ENCODE measurements at places on chromosomes 3 and 15.

GRCh38 chr3:66642484-66642883, 141.7 kb upstream of the LRIG1 start:
- no peak for DNase-seq

- no peak for DNase-seq
Measured at GRCh38 chr3:42189001-42189460, 77.0 kb downstream of the CCK start.

DNA sequence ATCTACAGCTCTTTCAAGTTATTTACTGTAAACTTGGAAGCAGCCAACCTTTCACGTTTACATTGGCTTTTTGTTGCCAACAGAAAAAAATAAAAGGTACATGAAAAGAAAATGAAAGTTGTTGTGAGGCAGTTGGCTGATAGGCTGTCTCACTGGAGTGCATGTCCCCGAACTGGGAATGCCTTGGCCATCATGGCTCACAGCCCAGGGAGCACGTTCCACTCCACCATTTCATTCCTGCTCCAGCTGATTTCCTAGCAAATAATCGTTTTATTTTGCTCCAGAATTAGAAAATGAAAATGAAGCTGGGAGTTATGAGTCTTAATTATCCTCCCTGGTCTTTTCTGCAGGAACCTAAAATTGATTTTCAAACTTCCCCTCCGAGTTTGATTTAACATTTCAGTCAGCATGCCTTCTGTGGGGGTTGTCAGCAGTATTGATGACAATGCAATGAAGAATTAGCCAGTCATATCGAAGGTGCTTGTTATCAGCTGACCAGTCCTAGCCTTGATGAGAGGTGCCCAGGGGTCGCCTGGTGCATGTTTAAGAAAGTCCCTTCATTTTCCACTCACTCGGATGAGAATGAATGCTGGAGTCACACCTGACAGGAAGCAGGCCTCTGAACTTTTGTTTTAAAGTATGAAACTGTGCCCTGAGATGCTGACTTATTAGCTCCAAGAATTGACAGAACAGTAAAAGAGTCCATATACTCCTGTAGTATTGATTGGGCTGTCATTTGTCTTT, 293.7 kb upstream of the TRIM42 start:
- DNase-seq = no peak

GRCh38 chr3:112815981-112816380, 30.7 kb downstream of the CD200R1L start:
- no peak for DNase-seq

- DNase-seq = no peak
Measured at GRCh38 chr3:136197159-136197793, 1.1 kb upstream of the MSL2 start.

GRCh38 chr15:62975515-62975914, 67.0 kb upstream of the TPM1 start:
- DNase-seq = no peak

DNA sequence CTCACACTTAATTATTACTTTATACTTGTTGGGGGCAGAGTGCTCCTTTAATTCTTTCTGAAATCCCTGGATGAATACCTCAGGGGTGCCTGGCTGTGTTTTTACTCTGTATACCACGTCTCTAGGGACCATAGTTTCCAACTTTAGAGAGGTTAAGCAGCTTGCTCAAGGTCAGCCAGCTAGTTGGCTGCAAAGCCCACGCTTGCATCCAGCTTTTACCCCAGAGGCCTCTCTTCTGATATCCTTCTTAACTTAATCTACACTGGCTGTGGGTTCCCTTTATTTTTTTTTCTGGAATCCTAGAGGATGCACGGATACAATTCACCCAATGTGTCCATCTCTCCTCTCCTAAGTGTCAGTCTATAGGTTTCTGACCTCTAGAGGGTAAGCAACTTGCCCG, 1.4 kb downstream of the PDZRN3 start:
- DNase-seq = no peak

- no peak for DNase-seq
Measured at GRCh38 chr15:57418635-57419034, 42.3 kb downstream of the CGNL1 start.

- DNase-seq = no peak
Measured at GRCh38 chr3:114375608-114376421, 82.0 kb downstream of the TIGIT start.

DNA sequence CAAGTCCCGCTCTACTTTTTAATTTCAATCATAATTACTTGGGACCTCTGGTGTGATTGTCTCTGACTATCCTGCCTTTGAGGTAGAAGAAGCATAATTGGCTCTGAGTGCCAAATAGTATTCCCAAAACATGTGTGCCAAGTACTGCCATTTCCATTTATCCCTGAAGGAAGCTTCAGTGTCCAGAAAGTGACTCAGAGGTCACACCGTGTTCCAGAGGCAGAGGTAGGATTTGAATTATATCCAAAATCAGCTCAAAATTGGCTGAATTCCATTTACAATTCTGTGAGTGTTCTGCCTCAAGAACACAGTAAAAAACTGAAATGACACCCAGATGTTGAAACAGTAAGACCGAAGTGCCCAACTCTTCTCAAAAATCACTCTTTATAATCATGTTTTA, 255.3 kb downstream of the RSL24D1 start:
- DNase-seq = no peak

DNA sequence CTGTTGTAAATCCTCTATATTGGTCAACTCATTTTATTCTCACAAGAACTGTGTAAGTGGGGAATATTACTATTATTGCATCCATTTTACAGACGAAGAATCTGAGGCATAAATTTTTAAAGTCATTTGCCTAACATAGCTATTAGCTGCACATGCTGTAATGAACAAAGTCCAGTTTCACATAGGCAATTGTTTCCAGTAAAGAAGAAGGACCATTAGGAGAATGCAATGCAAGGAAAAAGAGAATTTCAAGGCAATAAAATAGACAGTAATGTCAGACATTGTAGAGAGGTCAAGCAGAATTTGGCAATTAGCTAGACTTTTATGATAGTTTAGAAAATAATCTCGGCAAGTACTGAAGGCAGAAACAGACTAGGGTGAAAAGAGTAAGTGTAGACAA, 578.7 kb upstream of the NECTIN3 start:
- no peak for DNase-seq

GRCh38 chr15:67194171-67195114, 60.0 kb downstream of the AAGAB start:
- no peak for DNase-seq

- no peak for DNase-seq
Measured at GRCh38 chr3:77562089-77562488, 522.2 kb downstream of the ROBO2 start.

GRCh38 chr15:87671289-87671688, 585.2 kb downstream of the NTRK3 start:
- DNase-seq = no peak

- DNase-seq = no peak
Measured at GRCh38 chr3:36840453-36840921, 76.1 kb upstream of the DCLK3 start.

GRCh38 chr15:39573844-39574243, 7.0 kb upstream of the THBS1 start:
- DNase-seq = no peak

DNA sequence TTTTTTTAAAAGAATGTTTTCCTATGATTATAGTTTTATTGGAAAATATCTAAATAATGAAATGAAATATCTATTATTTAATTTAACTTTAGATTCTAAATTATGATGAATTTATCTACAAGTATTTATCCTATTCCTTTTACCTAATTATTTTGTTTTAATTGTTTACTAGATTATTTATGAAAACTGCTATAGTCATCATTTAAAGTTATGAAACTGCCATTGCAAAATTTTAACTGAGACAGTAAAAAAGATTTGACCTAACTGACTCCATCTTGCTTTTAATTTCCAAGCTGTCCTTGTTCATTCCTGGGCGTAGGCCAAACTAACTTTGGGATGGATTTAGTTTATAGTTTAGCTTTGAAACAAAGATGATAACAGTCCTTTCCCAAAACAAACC, 25.9 kb upstream of the FAM3D start:
- DNase-seq = no peak

GRCh38 chr15:38886315-38887163, 321.9 kb upstream of the RASGRP1 start:
- no peak for DNase-seq

- DNase-seq = no peak
Measured at GRCh38 chr3:156676768-156677479, 2.5 kb downstream of the TIPARP start.

- DNase-seq = no peak
Measured at GRCh38 chr3:143150071-143150470, 30.5 kb downstream of the CHST2 start.

DNA sequence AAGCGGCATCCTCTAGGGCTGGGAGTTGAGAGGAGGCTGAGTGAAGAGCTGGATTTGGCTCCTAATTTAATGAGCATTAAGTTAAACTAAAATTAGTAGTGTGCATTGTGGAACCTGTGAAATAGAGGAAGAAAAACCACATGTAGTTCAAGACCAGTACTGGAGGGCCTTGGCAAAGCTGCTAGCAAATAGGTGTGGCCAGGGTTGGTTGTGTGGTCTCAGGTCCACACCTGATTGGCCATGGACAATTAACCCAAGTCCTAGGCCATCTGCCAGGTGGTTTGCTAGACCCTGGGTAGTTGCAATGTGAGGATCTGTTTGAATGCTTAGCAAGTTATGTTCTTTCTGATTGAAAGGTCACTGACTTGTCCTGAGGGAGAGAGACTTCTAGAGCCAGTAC, 275.5 kb downstream of the PDCD6IP start:
- no peak for DNase-seq

GRCh38 chr3:171013822-171014748, 12.4 kb downstream of the SLC2A2 start:
- no peak for DNase-seq

DNA sequence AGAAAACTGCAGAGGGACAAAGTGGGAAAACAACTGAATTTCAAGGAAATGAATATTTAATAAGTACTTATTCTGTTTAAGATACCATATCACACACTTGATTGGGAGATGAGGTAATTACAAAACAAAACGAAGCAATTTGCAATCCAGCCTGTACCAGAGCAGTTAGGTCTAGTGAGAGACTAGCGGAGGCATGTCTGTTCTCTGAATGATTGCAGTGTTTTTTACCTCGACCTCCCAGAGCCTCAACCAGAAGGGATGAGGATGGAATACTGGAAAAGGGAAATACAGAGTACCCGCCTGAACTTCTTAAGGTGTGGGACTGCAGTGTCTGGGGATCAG, 59.5 kb downstream of the PIK3CB start:
- no peak for DNase-seq

GRCh38 chr3:152190636-152191183, 78.0 kb upstream of the MBNL1 start:
- no peak for DNase-seq

GRCh38 chr3:53845103-53845880, 927 bp downstream of the CHDH start:
- no peak for DNase-seq

DNA sequence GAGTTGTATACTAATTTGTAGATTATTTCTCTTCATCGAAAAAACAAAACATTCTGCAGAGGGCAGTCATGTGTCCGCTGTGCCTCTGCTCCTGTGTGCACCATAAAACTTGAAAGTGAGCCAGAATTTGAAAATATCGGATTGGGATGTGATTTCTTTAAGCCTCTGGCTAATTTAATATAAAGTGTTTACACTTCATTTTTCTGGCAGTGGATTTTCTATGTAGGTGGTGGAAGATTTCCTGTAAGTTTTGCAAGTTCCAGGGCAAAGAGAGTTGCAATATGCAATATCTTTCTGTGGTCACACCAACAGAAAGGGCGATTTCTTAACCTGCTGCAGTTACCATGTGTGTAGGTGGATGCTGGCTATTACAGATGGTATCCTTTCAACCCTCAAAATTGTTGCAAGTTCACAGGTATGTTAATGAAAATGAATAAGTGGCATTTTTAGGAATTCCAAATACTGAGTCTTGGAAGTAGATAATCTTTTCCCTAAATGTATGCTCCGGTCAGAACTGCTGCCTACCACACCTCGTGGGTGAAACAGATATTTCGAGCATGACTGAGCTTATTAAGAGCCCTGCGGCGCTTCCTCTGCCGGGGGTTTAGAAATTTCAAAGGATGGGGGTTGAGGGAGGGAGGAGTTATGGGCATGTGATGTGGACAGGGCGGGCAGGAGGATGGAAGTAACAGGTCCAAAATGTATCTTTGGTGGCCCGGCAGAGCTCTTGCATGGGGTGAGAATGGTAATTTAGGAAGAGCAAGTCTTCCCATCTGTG, 134.0 kb downstream of the PGPEP1L start:
- DNase-seq = no peak

DNA sequence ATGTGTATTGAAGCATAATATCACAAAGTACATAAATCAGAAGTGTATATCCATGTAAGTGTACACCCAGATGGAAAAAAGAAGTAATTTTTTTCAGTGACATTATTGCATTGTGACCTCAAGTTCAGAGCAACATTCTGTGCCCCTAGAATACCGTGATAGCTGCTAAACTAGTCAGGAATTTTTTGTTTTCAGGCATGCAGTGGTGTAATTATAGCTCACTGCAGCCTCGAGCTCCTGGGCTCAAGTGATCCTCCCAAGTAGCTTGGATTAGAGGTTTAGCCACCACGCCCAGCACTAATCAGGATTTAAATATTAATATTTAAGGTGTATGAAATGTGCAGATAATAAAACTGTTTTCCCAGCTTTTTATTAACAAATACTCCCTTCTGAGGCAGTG, 25.5 kb downstream of the SEC62 start:
- no peak for DNase-seq

- DNase-seq = no peak
Measured at GRCh38 chr15:38941399-38941953, 376.9 kb upstream of the RASGRP1 start.

GRCh38 chr3:64444490-64445108, 219.3 kb upstream of the PRICKLE2 start:
- DNase-seq = no peak

- no peak for DNase-seq
Measured at GRCh38 chr15:59230531-59231055, 23.9 kb downstream of the LDHAL6B start.

- DNase-seq = no peak
Measured at GRCh38 chr3:182814419-182815062, 21.2 kb downstream of the ATP11B start.

GRCh38 chr15:27763514-27763913, 335.6 kb downstream of the OCA2 start:
- no peak for DNase-seq

GRCh38 chr3:153221748-153222162, 59.7 kb downstream of the RAP2B start:
- DNase-seq = peak; percentile 35
